ENCODE measurements at places on chromosomes 2 and 18. TPM values are rescaled to one million over a fixed set of nuclear protein-coding genes. Genes with fewer than 3 reads are reported as not detected.

The RIT2 gene
- total RNA-seq = not detected

The CFC1 gene
- total RNA-seq = not detected

The EGR4 gene
- not detected for total RNA-seq

The STARD6 gene
- not detected for total RNA-seq

The DUSP19 gene
- 2.8 TPM for total RNA-seq

The LCT gene
- not detected for total RNA-seq

The COLEC11 gene
- not detected for total RNA-seq

GRCh38 chr2:60064687-60065389 lies 488.6 kb downstream of the BCL11A start:
- DNase-seq = no peak

GRCh38 chr2:200796561-200796960 lies 15.1 kb upstream of the BZW1 start:
- no peak for DNase-seq

- DNase-seq = no peak
These were observed 507.6 kb upstream of the SPHKAP start for GRCh38 chr2:228689053-228689452.

GRCh38 chr2:175568109-175568730 lies 386.7 kb upstream of the ATP5MC3 start:
- no peak for DNase-seq

DNA sequence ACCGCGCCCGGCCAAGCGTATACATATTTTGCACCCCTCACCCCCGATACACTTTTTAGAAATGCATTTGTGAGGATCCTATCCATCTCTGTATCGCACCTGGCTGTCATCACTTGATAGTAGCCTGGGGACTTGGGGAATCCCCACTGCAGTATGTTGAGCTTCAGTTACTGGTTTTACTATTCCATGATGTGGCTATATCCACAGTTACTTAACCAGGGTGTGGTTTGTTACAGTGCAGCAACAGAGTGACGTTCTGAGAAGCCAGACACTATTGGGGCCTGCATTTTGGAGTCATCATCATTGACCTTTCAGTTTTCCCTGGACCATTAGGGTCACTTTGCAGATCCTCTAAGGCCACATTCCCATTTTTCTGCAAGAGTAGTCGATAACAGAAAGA lies 212.7 kb downstream of the AGAP1 start:
- no peak for DNase-seq

DNA sequence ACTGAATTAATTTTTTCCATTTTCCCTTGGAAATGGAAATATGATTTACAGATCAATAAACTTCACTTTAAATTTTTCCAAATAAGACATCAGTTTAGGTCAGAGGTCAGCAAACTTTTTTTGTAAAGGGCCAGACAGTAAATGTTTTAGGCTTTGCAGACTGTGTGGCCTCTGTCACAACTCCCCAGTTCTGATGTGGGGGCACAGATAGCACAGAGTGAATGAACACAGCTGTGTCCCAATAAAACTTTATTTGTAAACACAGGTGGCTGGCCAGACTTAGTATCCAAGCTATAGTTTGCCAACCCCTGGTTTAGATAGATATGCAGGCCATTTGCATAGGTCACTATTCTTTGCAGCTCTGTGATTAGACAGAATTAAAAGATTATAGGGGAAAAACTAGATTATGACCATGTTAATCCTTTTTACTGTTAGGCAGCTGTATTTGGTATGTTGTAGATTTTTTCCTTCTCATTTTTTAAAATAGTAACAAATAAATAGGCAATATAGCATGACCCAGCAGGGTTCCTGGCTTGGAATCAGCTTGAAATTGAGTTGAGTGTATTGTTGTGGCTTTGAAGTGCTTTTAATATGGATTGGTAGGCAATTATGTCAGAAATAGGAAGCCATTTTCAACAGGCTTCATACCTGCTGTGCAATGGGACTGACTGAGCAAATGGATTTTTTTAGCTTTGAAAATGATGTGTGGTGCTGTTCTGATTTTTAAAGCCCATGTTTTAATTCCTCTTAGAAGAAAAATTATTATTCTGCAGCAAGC lies 59.7 kb downstream of the WDSUB1 start:
- no peak for DNase-seq

DNA sequence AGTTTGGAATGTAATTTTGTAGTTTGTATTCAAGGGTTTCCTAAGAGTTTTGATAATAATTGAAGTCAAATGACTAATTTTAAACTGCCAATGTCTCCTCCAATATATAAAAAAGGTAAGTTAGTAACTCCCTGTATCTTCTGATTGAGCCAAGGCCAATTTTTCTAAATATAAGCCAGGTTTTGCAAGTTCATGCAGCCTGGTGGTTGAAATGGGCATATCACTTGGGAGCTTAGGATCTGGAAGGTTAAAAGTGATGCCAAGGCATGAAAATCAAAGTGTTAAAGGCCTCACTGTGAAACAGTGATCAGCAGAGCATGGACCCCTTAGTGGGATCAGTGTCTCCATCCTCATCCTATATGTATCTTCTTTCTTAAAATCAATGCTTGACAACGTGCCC lies 60.5 kb downstream of the MERTK start:
- no peak for DNase-seq

- DNase-seq = no peak
These were observed 47.3 kb downstream of the LDLRAD4 start for GRCh38 chr18:13265911-13266217.

GRCh38 chr2:141957321-141957720 lies 173.5 kb downstream of the LRP1B start:
- DNase-seq = no peak

Measured in HFFc6 (cell line).